Hematopoietic multipotent progenitor cell (in vitro differentiated cells): ENCODE measurements at places on chromosomes 1 and 21.

GRCh38 chr1:201269900-201270410 lies 13.4 kb upstream of the PKP1 start:
- DNase-seq, result no peak

- no peak for DNase-seq
Observed at GRCh38 chr1:244599937-244600350, 53.0 kb upstream of the DESI2 start.

DNA sequence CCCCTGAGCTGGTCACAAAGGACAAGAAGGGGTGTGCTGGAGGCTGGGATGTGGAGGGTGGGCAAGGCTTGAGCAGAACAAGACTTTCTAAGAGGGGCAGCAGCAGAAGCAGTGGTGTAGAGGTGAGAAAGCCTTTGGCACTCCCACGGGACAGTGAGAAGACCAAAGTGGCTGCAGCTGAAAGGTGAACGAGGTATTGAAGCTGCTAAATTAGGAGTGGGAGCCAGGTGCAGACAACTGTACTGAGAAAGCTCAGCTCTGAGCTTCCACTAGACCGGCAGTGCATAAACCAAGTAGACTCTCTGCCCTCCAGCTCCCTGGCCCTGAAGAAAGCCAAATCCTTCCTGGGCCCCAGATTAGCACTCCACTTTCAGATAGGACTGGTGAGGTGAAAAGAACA lies 93.0 kb downstream of the VWA5B1 start:
- DNase-seq, result no peak

DNA sequence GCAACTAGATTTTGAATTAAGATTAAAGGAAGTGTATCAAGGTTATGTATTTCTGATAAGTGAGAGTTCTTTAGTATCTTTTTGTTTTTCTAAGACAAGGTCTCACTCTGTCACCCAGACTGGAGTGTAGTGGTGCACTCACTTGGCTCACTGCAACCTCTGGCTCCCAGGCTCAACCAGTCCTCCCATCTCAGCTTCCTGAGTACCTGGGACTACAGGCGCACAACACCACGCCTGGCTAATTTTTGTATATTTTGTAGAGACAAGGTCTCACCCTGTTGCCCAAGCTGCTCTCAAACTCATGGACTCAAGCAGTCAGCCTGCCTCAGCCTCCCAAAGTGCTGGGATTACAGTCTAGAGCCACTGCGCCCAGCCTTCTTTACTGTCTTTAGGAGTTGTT lies 33.7 kb downstream of the DHX9 start:
- no peak for DNase-seq

GRCh38 chr1:116769994-116770393 lies 15.8 kb downstream of the CD2 start:
- DNase-seq, result no peak

DNA sequence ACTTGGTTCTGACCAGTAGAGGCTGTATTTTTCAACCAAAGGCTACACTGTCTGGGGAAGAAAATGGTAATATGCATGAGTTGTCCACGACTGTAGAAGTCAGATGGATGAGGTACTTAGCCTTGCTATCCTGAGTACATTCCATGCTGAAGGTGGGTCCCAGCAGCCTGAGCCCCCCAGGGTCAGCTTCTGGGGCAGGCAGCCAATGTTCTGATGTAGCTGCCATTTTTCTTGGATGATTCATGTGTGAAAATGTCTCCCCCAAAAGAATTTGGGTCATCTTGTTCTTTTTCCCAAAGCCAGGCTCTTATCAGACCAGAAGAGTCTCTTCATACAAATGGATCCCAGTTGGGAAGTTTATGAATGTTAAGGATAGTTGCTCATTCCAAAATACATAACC lies 172.2 kb upstream of the UBE2U start:
- DNase-seq, result no peak

- no peak for DNase-seq
Observed at GRCh38 chr1:241842565-241842964, 5.4 kb upstream of the EXO1 start.
